T47D (cell line): ENCODE measurements at places on chromosomes 3 and 15.
A peak's percentile ranks its signal among the peaks of the same experiment; 100 is the strongest.

DNA sequence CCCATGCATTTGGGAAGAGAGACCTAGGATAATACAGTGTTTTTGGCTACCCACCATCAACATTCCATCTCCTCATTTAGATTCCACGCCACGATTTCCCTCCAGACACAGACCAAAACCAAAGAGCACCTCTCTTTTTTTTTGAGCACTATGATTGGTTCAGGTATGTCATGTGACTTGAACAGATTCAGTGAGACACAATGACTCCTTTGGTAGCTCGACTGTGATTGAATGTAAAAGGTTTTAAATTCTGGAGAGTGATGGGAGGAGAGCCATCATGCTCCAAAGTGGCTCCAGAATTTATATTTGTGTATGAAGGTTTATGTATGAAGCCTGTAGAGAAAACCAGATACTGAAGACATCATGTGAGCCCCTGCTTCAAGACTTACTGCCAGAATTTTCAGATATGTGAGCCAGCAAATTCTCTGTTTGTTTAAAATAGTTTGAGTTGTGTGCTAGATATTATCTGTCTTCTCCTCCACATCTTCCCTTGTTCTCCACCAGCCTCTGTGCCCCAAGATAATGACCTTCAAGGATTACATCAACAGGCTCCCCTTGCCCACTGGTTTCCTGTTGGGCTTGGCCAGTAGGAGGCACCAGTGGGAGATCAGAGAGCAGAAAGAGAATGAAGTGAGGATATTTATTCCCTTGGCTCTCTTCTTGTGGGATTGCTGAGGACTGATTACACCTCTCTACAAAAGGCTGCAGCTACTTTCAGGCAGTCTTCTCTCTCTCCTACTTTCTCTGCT, 12.5 kb downstream of the MYD88 start:
- DNase-seq, result no peak

DNA sequence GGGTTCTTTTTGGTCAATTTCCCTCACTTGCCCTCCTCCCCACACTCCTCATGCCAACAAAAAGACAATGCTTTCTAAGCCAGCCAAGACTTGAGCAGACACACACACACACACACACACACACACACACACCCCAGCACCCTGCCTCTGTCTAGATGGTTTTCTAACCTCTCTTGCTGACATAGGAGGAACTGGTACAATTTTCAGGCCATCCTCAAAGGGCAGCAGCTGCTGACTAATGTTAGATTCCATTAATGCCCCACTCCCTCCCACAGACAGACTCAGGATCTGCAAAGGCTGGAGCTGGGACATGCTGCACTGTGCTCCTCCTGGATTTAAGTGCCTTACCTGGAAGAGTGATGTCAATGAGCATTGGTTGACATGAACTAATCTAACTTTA, 438.4 kb downstream of the OCA2 start:
- no peak for DNase-seq

DNA sequence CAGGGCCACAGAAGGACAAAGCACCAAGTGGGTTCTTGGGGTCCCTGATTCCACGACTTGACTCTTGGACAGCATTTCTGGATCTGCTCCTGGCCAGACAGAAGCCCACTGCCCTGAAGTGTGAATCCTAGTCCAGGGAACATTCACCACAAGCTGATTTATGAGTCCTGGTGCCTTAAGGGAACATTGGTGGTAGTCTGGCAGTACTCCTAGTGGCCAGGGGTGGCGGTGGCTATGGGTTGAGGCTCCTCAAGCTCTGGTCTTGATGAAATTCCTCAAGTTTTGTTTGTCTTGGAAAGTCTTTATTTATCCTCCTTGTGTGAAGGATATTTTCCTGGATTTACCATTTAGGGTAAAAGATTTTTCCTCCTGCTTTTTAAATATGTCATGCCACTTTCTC, 307.5 kb downstream of the PYDC2 start:
- DNase-seq, result no peak

DNA sequence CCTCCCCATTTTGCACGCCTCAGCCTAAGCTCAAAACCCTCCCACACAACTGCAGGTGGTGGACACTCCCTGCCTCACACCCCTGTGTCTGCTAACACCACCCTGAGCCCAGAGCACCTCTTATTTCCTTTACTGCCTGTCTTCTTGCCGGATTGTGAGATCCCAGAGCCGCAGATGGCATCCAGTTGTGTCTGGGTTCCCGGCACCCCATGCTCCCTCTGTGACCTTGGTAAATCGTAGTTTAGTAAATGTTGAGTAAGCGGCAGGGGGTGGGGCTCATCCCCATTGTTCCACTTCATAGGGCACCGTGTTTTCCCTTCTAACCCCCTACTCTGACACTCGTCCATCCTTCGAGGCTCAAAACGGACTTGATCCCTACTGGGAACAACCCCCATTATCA, 14.9 kb downstream of the SPINT1 start:
- DNase-seq, result no peak

GRCh38 chr15:58212909-58213526, 74.8 kb downstream of the AQP9 start:
- peak; percentile 66 for DNase-seq

- DNase-seq, result peak; percentile 43
Observed at GRCh38 chr15:93088200-93088980, 621 bp downstream of the RGMA start.

DNA sequence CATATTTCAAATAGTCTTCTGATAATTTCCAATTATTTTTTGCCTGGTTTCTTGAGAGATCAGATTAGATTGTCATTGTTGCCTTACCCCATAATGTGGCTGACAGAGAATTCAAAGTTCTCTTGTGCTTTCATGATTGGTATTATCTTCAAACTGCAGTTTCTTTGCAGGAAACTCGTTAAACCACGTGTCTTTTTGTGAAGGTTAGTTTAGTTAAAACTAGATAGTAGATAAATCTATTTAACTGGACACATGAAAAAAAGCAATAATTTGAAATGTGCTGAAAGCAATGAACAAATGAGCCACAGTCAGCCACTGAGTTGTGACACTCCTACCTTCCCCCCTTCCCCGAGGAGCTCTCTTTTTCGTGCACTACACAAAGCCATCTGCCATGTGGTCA, 327.5 kb upstream of the UMPS start:
- no peak for DNase-seq

DNA sequence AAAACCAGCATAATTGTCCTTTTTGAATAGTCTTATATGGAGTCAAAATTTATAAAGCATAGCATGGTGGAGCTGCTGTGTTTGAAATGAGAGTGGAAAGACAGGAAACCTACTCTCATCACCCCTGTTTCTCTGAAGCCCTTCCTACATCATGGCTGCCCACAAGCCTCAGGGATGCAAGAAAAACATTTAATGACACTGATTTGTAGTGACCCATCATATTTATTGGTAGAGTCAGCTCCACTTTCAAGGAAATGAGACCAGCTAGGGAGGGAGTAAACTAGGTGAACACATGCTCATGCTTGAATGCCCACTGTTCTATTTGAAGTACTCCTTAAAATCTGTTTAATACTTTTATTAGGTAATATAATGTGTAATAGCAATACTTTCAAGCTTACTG, 494.3 kb upstream of the KCNMB2 start:
- no peak for DNase-seq

DNA sequence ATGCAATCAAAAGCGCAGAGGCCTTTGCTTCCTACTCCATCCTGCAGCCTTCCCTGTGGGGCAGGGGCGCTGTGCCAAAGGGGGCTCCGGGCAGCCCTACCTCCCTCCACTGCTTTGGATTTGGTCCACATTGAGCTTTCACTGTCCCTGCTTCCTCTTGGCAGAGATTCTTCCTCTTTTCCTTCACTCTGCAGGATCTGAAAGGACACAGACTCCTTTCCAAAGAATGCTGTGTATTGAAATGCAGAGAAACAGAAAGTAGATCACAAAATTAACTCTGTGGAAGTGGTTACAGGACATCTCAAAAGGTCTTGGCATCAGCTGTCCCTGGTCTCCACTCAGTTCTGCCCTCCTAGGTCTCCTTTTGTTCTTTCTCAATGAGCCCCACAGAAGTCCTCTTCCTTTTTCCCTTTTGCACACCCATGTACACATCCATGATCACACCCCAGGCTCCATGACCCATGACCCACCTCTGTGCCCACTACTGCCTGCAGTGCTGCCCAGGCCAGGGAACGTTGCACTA, 64.1 kb downstream of the CCR1 start:
- DNase-seq, result no peak

DNA sequence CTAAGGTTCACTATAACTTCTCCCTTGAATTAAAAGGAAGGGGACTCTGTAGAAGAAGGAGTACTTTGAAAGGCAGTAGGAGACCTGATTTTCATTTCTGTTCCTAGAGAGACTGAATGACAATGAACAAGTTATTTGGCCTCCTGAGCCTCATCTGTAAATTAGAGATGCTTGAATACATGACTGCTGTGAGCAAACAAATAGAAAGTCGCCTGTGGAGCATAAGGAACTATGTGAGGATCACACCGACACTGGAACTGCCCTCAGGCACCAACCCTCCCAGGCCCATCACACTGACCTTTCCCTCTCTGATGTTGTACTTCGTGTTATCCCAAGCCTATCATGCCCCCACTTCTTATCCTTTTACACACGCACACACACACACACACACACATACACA, 48.6 kb downstream of the IMPG2 start:
- no peak for DNase-seq
